ENCODE measurements at places on chromosomes 1 and 21.

- DNase-seq: no peak
These were observed 50.8 kb upstream of the ECE1 start for GRCh38 chr1:21341022-21341421.

DNA sequence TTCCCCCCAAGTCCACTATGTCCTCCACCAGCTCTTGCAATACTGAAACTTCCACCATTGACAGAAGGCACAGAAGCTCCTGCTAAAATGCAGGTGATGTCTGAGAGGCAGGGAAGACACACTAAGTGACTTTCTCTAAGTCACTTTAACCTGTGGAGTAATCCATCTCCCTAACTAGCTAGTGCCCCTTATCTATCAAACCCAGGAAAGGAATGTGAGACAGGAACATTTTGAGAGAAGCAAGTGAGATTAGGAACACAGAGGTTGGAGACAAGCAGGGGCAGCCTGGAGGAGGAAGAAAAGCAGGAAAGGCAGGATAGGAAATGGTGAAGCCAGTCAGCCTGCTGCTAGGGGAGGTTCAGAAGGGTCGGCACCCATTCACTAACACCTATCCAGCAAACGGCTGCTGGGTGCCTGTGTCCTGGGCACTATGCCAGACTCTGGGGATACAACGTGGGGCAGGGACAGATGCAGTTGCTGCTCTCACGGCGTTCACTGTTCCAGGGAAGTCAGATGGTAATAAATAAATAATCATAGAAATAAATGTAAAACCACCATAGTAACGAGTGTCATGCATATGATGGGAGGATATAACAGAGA is 7.0 kb downstream of the GPA33 start:
- no peak for DNase-seq

GRCh38 chr1:13749543-13750341 is 49.8 kb downstream of the PRDM2 start:
- no peak for DNase-seq

- DNase-seq: no peak
These were observed 121.8 kb downstream of the TBX15 start for GRCh38 chr1:118866330-118866729.

DNA sequence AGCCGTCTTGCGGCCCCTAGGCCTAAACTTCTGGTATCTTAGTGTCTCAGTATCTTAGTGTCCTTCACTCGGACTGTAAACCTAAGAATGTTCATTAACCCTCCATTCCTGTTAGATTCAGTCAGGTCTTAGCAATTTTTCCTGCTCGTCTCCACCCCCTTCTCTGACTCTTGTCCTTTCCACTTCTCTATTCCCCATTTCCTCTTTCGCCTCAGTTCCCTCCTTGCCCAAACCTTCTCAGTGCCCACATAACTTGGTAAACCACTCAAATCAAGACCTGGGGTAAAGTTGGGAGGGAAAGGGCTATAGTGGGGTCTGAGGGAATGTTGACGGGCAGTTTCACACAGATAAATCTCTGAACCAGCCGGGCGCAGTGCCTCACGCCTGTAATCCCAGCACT is 726 bp upstream of the FCER1G start:
- no peak for DNase-seq

DNA sequence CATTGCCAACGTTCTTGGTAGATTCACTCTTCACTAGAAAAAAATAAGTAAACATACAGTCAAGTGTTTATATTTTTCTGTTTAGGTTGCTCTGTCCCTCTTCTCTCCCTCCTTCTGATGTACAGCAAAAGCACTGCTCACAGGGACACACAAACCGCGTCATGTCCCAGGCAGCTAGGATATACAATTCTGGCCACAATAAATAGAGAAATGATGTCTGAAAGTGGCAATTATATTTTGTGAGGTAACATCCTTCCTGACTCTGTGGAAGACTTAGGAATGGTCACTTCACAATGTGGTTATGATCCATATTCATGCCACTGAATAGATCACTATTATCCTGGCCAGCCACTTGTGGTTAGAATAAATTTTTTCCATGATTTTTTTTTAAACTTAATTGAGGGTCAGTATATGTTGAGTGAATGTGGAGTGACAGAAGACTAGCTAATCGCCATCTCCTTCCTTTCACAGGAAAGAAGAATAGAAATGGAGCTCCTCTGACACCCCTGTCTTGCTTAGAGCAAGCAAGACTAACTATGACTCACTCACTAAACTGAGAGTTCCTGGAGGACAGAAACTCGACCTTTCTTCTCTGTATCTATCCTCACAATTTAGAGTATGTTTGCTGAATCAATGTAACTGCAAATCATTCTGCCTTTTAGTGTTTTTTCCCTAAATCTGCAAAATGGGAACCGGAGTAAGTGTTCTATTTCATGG is 54.0 kb downstream of the ZNHIT6 start:
- no peak for DNase-seq
